ENCODE measurements at places on chromosomes 2 and 18.

DNA sequence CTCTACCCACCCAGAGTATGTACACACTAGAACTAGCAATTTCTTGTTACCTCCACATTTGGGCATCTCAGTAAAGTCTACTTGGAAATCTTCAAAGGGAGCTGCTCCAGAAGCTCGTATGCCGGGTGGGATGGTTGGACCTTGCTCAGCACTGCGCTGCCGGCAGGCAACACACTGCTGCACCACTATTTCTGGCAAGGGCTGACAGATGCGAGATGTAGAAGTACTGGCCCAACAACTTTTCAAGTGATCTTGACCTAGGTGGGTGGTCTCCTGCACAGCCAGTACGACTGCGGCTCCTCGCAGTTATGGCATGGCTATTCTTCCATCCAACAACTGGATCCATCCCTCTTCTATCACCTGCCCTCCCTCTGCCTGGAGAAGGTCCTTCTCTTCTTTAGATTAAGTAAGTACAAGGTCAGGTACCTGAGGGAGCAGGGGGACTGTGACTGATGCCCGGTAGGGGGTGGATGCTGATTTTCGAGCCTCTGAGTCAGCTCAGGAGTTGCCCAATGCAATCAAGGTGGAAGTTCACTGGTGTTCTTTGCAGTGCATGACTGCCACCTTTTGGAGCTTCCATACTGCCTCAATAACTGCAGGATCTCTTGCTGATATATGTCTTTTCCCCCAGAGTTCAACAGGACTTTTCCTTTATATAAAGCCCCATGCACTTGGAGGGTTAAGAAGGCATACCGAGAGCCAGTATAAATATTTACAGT is 100.4 kb upstream of the SLC1A4 start:
- DNase-seq = no peak

DNA sequence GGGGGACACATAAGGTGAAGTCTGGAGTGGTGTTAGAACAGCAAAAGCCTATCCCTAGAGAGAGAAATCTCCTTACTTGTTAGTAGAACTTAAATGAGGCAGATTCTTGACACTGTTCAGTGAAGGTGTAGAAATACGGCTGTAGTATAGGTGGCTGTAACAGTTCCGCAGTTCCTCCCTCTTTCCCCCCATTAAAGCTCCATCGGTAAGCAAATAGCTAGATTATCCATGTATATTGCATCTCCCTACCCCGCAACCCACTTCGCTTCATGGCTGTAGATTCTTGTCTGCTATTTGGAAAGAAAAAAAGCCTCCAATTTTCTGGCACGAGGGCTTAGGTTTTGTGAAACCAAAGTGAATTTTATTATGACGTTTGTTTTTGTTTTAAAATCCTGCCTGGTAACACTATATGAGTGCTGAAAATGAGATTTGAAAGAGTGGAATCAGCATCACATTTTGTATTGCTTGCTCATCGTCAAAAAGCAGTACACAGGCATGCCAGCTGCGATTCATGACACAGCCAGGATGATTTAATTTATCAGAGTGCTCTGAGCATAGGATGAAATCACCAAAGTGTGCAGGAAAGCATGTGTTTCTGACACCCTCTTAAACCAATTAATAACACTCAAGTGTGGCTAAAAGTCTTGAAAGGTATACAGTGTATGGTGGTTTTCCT is 1.4 kb downstream of the FAM171B start:
- DNase-seq = no peak

DNA sequence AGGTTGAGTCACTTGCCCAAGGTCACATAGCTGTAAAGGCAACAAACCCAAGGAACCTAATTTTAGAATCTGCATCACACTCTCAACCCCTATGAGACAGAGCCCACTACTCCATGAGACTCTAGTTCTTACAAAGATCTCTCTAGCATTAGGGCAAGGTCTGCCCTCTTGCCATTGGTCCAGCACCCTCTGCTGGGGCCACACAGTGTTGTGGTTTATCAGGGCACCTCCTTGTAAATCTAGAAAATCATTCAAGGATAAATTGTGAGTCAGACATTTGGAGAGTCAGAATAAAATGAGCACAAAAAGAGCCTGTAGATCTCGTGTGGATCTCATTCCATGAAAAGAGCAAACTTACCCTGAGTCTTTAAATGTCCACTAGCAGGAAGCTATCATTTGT is 91.2 kb downstream of the SLC8A1 start:
- DNase-seq = no peak

GRCh38 chr18:74513883-74514205 is 17.7 kb downstream of the CNDP2 start:
- DNase-seq = no peak

- no peak for DNase-seq
These were observed 11.2 kb downstream of the SLC66A2 start for GRCh38 chr18:79940126-79940813.

DNA sequence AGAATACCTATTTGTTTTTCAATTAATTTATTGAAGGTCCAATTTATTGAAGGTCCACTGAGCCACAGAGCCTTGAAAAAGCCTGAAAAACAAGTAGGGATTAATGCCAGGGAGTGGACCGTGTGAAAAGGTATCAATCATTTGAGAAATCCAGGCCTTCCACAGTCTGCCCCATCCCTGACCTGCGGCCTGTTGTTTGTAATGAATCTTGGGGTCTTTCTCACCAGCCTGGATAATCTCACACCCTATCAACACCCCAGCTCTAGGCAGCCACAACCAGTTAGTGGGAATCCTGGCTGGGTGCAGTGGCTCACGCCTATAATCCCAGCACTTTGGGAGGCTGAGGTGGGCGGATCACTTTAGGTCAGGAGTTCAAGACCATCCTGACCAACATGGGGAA is 47.8 kb downstream of the TNFRSF11A start:
- no peak for DNase-seq

GRCh38 chr18:60259052-60259681 is 113.4 kb downstream of the MC4R start:
- no peak for DNase-seq
